ENCODE measurements at places on chromosomes 6 and 20.

GRCh38 chr6:167925026-167925425 is 72.4 kb upstream of the KIF25 start:
- DNase-seq, result no peak

GRCh38 chr20:21509079-21509596 is 4.7 kb downstream of the NKX2-2 start:
- no peak for DNase-seq

DNA sequence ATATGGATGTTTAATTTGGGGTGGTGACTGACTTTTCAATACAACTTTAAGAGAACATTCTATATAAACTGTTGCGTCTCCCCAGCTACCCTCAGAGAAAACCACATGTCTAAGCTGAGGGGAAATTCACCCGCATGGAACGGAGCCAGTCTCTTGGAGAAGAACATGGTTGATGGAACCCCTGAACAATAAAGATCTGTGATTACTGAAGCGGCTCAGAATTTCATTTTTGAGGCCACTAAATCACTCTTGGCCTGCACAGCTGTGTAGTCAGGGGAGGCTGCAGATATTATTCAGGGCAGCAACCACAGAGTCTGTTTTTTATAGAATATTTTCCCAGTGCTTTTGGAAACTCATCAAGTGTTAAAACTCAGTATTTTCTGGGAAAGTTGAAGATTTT is 73.8 kb downstream of the EYA4 start:
- DNase-seq, result no peak

DNA sequence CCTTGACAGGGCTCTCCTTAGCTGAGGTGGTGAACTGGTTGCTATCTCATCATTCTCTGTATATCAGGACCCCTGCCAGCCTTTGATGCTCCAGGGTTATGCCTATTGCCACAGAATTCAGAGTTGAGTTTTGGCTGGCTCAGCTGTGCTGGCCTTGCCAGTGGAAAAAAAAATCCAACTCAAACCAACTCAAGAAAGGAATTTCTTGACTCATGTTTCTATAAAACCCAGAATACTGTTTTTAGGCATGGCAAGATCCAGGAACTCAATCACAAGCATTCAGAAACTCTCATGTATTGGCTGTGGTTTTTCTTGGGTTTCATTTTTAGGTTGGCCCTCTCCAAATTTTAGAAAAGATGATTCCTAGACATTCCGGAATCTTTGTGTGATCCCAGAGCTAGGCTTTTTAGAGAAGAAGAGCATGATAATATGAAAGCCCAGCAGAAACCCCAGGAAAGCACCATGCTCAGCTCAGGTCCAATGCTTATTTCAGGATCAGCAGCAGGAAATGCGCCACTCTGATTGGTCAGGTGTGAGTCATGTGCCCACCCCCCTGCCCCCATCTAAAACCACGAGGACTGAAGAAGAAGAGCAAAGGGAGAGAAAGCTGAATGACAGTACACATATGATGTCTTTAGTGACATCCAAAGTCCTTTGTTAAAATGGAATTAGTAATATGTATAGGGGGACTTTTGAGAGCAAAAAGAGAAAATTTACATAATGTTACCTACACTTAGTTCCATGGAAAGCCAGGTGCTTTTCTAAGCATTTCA is 122.9 kb downstream of the RNF144B start:
- DNase-seq, result no peak

- no peak for DNase-seq
Observed at GRCh38 chr20:64142590-64142989, 21.7 kb upstream of the MYT1 start.

- no peak for DNase-seq
Observed at GRCh38 chr6:159879856-159880255, 10.9 kb upstream of the MAS1 start.

- DNase-seq, result no peak
Observed at GRCh38 chr6:100924534-100925227, 43.6 kb upstream of the ASCC3 start.

DNA sequence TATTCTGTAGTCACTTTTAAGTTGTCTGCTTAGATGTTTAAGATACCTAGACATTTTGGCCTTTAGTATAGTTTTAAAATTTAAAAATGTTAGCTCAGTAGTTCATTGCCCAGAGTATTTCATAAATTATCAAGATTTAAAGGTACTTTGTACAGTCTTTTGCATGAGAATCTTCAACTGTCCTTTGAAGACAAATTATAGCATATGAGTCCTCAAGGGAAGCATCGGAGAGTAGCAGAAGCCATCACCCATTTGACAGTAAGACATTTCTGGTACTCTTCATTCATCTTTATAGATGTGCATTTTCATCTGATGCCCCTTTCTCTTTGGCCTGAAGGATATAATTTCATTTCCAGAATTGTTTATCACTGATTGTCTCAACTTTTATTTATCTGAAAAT is 89.5 kb downstream of the NCOA3 start:
- no peak for DNase-seq

DNA sequence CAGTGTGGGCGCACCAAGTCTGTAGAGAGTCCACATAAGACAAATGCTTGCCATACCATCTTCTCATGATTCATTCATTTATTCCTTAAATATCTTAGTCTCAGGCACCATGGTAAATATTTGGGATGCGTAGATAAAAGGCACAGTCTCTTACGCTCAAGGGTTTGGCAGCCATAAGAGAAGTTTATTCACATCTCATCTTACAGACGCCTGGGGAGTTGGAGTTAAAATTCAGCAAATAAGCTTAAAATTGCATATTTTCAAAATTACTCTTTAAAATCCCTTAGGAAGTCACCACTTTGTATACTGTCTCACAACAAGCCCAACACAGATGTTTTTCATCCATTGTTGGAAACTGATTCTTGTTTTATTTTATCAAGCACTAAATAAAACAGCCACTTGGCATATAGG is 363.3 kb downstream of the KIF16B start:
- DNase-seq, result no peak

GRCh38 chr6:109034526-109034925 is 60.1 kb downstream of the SESN1 start:
- no peak for DNase-seq

- DNase-seq, result no peak
Observed at GRCh38 chr6:49220293-49220692, 242.8 kb downstream of the MMUT start.

DNA sequence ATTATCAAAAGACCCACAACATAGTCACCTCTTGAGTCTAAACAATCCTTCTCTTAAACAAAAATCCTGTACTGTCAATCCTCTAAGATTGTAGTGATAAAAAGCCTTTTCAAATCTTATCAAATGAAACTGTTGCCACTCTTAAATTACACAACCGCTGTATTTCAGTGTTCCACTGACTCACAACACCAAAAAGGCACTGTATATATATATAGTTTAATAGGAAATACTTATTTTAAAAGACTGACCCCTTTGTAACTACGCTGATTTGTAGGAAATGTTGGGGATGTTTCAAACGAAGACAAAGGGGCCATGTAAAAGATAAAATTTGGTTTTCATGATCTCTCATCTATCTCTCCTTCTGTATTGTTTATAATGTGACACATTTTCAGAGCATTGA is 14.1 kb downstream of the CPNE1 start:
- DNase-seq, result no peak

GRCh38 chr20:5551621-5552020 is 198.6 kb upstream of the SHLD1 start:
- DNase-seq, result no peak

DNA sequence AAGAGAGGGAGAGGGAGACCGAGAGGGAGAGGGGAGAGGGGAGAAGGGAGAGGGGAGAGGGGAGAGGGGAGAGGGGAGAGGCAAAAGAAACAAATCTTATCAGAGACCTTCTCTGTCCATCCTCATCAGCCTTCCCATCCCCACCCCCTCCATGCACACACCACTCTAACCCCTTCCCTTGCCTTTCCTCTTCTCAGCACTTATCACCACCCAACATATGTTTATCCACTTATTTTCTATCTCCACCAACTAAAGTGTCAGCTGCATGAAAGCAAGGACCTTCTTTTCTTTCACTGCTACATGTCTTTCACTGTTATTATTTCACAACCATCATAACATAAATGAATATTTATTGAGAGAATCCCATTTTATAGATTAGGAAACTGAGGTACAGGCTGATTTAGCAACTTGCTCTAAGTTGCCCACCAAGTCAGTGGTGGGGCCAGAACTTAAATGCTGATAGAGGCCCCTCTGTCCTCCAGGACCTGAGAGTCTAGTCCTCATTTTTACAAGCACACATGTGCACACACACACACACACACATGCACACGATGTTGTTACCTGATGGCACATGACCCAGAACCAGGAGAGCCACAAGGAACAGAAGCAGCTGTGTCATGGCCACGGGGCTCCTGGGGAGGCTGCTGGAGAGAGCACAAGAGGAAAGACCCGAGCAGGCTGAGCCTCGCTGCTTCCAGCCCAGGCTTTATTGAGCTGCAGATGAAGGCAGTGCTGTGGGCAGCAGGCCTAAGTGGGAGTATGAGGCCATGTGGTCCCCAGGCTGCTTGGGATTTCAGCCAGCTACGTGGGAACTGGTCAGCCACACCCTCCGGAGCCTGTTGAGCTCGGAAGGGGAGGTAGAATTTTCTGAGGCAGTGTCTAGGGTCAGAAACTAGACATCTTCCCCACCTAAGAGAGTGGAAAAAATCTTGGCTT is 2.3 kb downstream of the DEFB124 start:
- DNase-seq, result no peak

GRCh38 chr6:38179300-38179699 is 359.8 kb downstream of the ZFAND3 start:
- no peak for DNase-seq

Data from nucleus accumbens (tissue), 56 donors.